Activated T-helper 2 cell treated with anti-CD3 and anti-CD28 coated beads, Interferon-gamma antibody, Interleukin-2, Interleukin-4, amounts not matched to agents 10 μg/mL and 5 μg/mL and 100 μg/mL, durations not matched to agents 14 hours and 24 hours and 36 hours (primary cell): ENCODE measurements at places on chromosomes 2 and 18. TPM values are rescaled to one million over a fixed set of nuclear protein-coding genes. Genes with fewer than 3 reads are reported as not detected.

The LIMS4 gene
- 0.21 TPM in 1 of 2 replicates, not detected in the other for total RNA-seq

The ARHGAP25 gene
- 39.9 and 41.3 TPM in 2 replicates for total RNA-seq

The TSPYL6 gene
- not detected in 2 replicates for total RNA-seq

The CTLA4 gene
- 166 and 180 TPM in 2 replicates for total RNA-seq

The VIT gene
- total RNA-seq, result not detected in 2 replicates

The PROC gene
- total RNA-seq, result not detected in 2 replicates

The MBD1 gene
- total RNA-seq, result 78.4 and 79.7 TPM in 2 replicates

The CFC1 gene
- not detected in 2 replicates for total RNA-seq

The CYP27A1 gene
- not detected in 2 replicates for total RNA-seq
